Dermis blood vessel endothelial cell (primary cell): ENCODE measurements at places on chromosomes 5 and 9. TPM values are rescaled to one million over a fixed set of nuclear protein-coding genes. Genes with fewer than 3 reads are reported as not detected.

GRCh38 chr5:54357408-54358058, 47.2 kb upstream of the ARL15 start:
- DNase-seq: peak; percentile 26

DNA sequence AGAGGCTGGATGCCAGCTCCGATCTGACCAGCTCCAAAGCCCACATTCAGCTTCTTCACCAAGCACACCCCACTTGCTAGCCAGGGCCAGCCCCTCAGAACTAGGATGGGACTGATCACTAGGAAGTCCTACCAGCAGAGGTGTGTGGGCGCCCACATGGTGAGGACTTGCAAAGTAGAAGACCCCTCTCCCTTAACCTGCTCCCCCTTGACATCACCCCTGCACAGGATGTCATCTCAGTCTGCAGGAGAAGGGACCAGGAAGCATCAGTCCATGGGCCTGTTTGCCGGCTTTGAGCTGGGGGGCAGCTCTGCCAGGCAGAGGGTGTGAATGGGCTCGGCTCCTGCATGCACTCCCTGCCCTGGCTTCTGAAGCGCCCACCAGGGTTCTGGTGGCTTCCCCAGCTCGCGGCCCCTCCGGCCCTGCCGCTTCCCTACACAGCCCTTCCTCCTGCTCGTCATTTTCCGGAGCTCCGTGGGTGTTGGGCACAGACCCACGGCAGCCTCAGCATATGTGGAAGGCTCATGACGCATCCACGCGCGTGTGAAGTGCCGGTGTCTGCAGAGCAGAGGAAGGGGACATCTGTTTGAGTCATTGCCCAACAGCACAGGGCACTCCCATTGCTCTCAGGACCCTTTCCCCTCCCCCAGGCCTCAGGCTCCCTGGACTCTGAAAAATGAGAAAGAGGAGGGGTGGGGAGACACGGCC, 3.7 kb upstream of the FAM78A start:
- DNase-seq: no peak

DNA sequence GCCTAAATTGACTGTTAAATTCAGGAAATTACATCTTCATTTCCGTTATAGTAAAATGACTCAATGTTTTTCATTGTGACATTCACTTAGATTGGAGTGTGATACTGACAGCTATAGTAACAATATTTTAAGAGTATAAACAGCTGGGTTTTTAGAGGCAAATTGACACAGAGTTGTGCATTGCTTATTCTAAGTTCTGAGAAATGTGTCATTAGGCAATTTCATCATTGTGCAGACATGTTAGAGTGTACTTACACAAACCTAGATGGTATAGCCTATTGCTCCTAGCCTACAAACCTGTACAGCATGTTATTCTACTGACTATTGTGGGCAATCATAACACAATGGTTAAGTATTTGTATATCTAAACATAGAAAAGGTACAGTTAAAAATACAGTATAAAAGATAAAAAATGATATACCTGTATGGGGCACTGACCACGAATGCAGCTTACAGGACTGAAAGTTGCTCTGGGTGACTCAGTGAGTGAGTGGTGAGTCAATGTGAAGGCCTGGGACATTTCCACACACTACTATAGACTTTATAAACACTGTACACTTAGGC, 132.7 kb downstream of the PDE4D start:
- peak; percentile 80 for DNase-seq

DNA sequence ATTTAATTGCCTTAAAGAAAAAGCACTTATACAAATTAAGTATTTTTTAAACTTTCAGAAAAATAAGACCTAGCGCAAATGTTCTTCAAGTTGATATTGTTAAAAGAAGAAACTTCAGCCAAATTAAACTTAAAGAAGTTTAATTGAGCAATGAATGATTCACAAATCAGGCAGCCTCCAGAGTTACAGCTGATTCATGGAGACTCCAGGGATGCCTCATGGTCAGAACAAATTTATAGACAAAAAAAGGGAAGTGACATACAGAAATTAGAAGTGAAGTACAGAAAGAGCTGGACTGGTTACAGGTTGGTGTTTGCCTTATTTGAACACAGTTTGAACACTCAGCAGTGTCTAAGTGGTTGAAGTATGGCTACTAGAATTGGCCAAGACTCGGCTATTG, 60.3 kb downstream of the CDKN2A start:
- DNase-seq: no peak

DNA sequence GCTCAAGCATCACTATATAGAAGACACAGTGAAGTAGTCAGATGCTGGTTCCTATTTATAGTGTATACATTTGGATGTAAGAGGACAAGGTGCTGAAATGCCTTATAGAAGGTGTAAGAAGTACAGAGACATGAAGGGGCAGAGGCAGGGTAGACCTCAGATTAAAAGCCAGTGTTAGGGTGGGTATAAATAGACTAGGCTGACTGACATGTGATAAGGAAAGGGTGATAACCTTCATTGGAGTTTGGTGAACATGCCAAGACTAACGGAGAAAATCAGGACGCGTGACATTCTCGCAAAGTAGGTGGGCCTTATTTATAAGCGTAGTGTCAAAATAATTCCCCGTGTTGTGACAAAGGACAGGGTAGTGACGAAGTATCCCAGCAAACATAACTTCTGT, 59.1 kb upstream of the HRH2 start:
- DNase-seq: no peak

DNA sequence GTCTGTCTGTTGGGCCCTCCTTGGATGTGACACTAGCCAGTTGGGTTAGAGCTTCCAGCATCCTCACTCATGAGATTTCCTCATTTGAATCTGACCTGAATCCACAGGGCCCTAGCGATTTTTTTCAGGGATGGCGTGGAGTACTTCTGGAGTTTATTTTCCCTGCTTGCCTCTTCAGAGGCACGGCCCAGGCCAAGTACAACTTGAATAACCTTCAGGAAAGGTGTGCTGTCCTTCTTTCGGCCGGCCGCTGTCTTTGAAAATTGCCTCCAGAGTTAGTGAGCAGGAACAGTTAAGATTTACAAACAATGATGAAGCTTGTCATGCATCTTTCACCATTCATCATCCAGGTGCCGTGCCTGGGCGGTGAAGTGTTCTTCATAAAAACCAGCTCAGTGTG, 49.5 kb upstream of the DMRT3 start:
- no peak for DNase-seq

GRCh38 chr5:30650311-30650710, 543.2 kb upstream of the CDH6 start:
- no peak for DNase-seq

DNA sequence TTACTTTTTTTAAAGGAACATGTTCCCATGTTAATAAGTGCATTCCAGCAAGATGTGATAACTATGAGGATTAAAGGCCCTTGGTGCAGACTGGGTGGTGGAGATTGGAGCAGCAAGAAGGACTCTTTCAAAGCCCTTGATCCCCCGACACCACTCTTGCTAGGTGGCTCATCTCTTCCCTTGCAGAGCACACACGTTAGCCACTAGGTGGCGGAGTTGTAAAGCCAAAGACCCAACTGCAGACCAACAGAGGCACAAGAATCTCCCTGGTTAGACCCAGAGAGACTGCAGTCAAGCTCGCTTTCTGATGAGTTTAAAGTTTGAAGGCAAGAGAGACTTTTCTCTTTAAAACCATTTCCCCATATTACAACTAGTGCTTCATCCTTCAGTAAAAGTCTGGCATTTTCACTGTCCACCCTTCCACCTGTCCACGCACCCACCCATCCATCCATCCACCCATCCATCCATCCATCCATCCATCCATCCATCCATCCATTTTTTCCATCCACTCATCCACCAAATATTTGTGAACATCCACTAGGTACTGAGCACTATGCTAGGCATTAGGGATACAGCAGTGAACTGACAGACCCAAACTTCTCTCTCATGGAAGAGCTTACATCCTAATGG, 226.9 kb downstream of the MSX2 start:
- peak; percentile 78 for DNase-seq

DNA sequence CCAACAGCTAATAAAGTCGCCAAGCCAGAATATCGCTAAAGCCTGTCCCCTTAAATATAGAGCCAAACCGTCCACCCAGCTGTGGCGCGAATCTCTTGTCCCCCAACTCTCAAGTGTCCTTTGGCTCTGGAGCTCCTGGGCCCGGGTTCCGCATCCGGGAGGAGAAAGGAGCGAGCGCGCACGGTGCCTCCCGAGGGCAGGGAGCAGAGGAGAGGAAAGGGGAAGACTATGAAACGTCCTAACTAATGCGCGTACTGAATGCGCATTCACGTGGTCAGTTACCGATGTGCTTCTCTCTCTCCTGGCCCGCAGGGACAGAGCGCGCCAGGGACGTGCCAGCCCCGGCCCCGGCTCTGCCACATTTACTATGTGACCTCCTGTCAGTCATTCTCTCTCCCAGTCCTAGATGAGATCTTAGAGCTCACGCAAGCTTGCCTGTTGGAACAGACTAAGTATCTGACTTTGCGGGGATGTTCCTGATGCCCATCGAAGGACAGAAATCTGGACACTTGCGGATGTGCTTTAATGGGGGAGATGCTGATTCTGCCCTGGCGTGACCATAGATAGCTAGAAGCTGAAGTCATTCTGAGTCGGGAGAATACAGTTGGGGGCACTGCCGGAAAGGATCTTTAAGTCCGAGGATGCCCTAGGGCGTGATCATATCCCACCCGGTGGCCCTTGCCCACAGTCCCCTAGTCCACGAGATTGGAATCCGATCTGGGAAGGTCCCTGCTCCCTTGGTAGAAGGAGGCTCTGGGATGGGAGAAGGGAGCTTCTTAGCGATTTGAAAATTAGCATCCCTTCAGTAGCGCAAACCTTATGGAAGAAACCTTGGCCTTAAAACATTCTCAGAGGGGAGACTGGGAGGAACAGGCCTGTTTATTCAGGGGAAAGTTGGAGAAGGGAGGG, 5.7 kb upstream of the EBF1 start:
- DNase-seq: no peak

GRCh38 chr5:67686746-67687145, 490.1 kb upstream of the CD180 start:
- no peak for DNase-seq

DNA sequence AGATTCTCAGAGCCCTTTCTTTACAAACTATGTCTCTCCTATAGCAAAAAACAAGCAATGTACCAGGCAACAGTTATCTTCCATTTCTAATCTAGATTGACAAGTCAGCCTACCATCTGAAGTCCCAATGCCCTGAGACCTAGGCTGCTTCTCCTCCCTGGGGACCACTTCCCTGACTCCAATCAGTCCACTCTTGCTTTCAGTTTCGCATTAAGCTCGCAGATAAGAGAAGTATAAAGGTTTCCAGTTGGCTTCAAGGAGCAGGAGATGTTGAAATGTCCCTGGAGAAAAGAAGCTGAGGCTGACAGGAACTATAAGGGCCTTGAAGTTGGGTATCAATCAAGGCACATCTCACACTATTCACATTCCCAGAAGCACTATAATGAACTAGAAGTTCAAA, 32.3 kb downstream of the ERP44 start:
- peak; percentile 12 for DNase-seq

DNA sequence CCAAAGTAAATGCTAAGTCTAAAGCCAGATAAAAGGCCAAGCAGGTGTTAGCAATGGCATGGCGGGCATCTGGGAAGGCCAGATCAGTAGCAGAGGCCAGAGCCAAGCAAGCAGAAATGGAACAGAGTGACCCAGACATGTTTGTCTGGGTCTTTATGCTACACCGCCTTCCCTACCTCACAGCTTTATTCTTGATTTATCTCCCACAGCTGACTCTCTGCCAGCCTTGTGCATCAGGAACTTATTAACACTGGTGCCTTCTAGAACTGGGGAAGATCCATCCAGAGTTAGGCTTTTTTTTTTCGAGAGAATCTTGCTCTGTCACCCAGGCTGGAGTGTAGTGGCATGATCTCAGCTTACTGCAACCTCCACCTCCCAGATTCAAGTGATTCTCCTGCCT, 112.5 kb upstream of the SLC44A1 start:
- DNase-seq: no peak

DNA sequence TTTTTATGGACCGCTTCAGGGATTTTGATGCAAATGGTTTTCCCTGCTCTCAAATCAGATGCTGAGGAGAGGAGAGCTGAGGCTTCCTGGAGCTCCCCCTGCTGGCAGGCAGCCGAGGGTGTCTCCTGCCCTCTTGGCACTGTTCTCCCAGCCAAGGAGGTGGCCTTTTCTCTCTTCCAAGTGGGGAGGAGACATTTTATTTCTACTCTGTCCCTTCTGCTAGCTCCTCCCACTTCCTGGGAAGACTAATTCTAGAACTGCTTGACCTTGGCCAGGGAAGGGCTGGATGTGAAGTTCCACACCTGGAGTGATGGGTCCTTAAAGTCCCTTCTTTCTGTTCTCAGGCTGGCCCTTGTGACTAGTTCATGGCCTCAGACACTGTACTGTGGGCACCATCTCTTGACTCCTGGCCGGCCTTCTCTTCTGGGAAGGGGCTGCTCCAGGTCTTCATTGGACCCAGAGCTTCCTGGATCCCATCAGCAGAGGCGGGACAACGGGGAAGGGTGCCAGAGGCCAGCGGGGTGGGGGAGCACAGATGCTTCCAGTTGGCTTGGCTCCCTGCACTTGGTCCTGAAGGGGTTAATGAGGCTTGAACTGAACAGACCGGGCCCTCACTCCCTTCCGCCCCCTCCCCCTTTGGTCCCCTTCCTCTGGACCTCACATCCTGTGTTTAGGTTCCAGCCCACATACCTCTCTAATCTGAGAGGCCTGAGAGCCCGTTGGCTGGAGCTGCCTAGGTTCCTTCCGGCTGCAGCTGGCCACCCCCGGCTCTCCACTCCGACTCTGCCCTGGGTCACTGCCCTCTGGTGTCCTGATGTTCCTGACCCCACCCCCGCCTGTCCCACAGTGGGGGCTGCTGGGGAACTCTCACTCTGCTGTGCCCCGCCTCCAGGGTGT, 32.1 kb downstream of the PTPA start:
- DNase-seq: peak; percentile 96

DNA sequence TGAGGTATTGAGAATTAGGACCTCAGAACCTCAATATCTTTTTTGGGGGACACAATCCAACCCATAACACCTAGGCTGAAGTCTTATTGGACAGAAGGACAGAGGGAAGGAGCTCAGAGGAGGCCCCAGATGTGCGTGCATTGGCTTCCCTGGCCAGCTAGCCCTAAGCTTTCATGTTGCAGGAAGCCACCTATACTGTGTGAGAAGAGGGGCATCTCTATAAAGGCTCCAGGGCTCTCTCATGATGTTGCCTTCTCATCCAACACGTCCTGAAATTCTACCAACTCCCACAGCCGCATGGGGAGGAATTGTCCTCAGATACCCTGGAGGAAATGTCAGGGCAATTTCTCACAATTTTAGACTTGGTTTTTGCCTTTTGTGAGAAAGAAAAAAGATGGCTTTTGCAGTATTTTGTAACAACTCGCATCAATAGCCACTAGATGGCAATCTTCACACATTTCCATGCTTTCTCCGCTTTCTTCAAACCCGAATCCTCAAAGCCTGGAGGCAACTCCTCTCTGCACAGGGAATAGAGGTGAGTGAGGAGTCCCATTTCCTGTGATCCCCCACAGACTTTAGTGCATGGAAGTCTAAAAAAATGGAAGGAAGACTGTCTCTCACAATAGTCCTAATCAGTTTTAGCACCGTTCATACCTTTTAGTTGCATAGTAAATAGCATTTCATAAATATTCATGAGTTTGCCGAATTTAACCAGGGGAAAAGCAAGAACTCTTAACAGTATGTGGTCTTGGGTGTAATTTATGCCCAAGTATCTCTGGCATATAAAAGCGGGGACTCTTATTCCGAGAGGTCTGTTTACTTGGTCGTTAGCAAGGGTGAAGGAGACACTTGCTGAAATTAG, 7.4 kb upstream of the PPP3R2 start:
- peak; percentile 62 for DNase-seq

GRCh38 chr9:127546125-127546832, 65.8 kb upstream of the STXBP1 start:
- DNase-seq: no peak

The BAAT gene
- not detected in 2 replicates for total RNA-seq

The C5orf46 gene
- total RNA-seq: not detected in 2 replicates

The GARIN3 gene
- total RNA-seq: not detected in 2 replicates
